ENCODE measurements at places on chromosomes 7 and 10.
A peak's percentile ranks its signal among the peaks of the same experiment; 100 is the strongest.

- DNase-seq, result no peak
Observed at GRCh38 chr7:97187067-97187466, 69.6 kb downstream of the SDHAF3 start.

GRCh38 chr10:58775960-58776567, 263.4 kb downstream of the BICC1 start:
- DNase-seq, result no peak

DNA sequence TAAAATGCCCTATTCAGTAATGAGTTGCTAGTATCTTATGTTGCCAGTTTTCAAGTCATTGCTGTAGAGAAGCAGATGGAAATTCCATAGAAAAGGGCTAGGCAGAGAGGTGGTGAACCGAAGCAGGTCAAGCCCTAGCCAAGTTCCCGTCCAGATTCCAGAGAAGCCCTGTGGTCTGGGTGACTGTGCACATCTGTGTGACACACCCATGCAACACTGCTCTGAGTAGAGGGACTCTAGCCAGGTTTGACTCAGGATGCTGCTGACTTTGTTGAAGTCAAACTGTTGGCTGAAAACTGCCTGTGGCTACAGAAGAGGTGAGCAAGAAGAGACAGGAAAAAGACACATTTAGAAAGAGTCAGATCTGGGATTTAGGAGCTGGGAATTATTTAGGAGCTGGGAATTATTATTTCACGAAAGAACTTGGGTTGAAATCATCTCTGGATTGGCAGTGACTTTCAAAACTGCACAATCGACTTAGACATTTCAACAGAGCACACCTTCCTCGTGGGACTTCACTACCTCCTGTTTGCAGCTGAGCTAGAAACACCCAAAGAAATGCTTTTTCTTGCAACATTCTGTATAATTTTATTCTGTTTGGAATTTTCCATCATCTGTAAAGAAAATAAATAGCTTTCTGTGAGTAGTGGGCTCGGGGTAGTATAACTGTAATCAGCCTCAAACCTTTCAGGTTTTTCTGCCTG, 149.1 kb upstream of the PRKCQ start:
- DNase-seq, result peak; percentile 45

DNA sequence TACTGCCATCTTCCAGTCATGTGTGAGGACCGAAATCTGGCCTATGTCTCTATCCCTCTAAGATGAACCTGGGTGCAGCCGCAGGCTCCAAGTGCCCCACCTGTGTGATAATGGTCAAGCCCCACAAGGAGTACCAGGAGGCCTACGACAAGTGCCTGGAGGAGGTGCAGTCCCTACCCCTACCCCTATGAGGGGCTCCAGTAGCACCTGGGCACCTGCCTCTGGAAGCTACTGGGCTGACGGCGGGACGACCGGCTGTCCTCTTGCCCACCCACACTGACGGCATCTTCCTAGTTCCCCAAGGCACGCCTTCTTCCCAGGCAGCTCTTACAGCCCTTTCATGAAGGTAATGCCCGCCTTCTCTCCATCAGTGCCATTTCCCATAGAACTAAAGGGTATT, 47.4 kb downstream of the HOXA1 start:
- DNase-seq, result no peak

DNA sequence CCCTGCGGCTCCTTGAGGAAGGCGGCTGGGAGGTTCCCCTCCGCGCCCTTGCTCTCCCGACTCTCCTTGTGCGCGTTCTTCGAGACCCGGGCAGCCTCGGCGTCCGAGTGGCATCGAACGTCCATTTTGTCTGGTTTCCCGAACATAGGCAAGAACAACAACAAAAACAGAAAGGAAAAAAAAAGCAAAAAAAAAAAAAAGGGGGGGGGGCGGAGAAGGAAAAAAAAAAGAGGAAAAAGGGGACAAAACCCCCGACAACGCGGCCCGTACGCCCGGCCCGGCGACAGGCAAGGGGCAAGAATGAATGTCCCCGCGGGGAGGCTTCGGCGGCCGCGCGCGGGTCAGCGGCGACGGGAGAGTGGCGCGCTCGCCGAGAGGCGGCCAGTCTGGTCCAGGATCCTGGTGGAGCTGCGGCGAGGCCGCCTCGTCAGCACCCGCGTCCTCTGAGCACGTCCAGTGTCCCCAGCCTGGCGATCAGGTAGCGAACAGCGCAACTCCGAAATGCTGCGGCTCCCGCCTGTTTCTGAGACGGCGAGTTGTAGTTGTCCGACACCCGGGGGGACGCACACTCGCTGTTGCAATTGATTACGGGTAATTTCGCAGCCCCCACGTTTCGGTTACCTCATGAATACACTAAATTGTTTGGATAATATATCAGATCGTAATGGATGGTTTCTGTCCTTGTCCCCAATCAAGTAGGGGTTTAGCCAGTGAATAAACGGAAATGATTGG, at the start of gene VAX1:
TSS of gene VAX1 (minus strand) at position 360 of the 732 bp plus-strand sequence. CDS start at position 146, 214 bp downstream.
- no peak for DNase-seq

DNA sequence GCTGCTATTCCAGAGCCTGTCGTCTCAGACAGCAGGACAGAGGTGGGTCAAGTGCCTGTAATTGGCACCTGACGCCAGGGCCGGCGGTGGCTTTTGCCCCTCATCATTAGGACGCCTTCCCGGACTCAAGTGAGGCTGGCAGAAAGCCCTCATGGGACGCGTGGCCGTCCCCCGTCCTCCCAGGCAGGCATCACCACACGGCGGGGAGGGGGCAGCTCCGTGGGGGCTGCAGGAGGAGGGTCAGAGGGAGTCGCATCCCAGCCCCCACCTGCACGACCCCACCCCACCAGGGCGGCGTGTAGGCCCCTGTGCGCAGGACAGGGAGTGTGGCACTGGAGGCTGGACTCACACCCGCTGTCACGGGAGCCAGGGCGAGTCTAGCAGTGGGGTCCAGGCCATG, 16.3 kb downstream of the CFAP46 start:
- DNase-seq, result no peak

GRCh38 chr7:35550831-35551230, 144.1 kb downstream of the HERPUD2 start:
- no peak for DNase-seq

DNA sequence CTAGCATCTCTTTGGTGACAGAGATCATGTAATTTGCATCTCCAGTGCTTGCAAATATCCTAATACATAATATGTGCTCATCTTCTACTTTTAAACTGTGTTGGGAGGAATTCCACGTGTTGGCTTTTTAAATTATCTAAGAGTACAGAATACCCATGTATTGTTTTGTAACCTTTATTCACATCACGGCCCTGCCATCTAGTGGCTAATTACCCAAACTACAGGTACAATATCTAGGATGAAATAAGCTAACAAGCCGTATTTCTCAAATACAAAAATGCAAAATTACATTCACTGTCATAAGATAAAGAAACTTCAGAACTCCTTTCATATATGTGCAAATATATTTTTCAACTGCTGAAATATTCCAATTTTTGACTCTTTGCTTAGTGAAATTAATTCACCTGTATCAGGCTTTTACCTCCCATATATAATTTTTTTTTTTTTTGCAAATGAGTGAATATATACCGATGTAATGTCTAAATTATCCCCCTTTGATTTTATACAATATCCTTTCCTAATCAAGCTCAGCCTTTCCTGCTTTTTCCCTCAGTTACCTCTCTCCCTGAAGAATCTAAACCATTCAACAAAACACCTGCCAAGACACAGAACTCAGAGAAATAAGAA, 30.3 kb upstream of the LSM8 start:
- DNase-seq, result no peak

GRCh38 chr10:75469006-75469616, 37.7 kb downstream of the LRMDA start:
- DNase-seq, result no peak

DNA sequence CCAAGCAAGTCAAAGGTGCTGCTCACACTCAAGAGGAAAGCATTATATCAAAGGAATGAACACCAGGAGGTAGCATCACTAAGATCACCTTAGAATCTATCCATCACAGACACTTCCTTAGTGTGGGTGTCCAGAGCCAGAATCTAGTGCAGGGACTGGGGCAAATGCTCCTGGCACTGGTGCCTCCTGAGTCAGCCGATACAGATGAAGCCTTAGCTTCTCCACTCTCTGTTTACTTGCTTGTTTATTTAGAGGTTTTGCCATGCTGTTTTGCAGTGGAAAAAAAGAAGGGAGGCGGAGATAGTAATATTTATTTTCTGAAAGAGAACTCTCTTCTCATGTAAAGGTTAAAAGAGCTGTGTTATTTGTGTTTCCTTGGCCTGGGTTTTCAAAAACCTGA, 303.1 kb downstream of the WDR11 start:
- DNase-seq, result no peak

DNA sequence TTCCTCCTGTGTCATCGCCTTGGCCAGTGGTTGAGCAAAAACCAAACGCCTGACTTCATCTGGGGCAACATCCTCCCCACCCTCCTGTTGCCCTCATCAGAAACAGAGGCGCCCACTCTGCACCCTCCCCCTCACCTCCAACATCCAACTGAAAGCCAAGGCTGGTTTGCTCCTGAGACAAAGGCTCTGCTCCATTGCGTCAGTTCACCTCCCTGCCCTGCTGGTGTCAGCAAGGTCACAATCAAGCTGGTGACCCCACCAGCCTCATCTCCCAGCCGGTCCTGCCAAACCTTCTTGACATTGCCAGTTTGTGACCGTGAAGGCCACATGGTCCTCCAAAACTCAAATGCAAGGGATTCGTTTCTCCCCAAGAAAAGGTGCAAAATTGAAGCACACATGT, 131.7 kb upstream of the ADAM12 start:
- no peak for DNase-seq

DNA sequence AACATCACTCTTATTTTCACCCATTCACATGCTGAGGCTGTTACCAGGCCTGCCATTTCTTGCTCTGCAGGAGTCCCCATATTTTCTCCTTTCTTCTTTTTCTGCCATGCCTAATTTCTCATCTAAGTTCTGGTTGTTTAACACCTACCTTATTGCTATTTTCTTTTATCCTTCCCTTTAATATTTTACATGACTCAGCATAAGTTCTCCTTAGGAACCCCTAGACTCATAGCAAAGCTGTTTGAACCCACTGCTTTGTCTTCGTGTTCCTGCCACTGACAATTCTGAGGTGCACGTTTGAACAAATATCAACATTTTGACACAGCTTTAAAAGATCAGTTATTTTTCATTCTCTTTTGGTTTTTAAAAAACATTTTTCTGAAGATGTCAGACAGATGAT, 98.2 kb downstream of the KIF20B start:
- DNase-seq, result no peak

DNA sequence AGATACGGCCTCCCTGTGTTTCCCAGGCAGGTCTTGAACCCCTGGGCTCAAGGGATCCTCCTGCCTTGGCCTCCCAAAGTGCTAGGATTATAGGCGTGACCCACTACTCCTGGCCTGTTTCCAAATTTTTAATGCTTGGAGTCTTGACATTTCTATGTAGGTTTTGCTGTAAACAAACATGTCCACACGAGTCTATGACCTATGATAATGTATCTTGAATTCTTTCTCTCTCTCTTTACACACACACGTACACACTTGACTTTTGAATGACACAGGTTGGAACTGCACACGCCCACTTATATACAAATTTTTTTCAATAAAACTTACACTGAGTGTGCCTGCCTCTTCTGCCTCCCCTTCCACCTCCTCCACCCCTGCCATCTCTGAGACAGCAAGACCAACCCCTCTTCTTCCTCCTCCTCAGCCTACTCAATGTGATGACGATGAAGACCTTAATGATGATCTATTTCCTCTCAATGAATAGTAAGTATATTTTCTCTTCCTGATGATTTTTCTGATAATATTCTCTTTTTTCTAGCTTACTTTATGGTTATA, 44.1 kb upstream of the LAMB1 start:
- DNase-seq, result no peak

GRCh38 chr7:23470330-23471105, at the start of gene IGF2BP3:
Gene IGF2BP3 (minus strand): TSS chr7:23470491. CDS start chr7:23470110, 381 bp downstream.
- DNase-seq, result peak; percentile 92

GRCh38 chr10:12208460-12208859, 12.5 kb downstream of the CDC123 start:
- DNase-seq, result no peak

DNA sequence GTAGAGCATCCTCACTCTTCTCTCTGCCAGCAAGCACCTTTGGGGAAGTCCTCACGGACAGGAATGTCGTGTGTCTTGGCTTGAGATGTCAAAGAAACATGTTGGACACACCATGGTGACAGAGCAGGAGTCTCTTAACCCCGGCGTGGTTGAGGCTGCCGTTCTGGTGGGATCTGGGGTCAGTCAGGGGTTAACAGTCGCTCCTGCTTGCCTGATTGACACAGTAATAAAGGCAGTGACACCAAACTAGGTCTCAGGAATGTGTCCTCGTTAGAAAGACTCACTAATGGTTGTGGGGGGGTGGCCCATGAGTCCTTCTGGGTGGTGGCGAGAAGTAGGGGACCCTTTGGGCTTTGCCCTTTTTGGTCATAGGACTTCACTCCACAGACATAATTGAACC, 69.0 kb downstream of the TCF7L2 start:
- DNase-seq, result no peak

DNA sequence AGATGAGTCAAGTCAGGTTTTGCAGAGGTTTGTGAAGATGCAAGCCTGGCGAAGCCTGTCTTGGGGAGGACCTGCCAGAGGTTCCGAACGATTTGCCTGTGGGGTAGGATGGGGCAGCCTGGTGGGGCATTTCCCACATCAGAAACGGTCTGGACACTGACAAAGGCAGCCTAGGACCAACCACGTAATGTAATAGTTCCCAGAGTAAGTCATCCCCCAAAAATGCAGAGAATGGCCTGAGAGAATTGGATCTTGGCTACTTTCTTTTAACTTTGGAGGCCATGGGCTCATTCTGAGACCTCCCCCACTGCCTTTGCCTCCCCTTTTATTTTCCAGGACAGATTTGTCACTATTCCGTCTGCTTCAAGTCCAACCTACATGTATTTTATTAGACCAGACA, 168.9 kb upstream of the SH2B2 start:
- no peak for DNase-seq

GRCh38 chr7:30988351-30989005, 24.7 kb downstream of the GHRHR start:
- DNase-seq, result no peak

DNA sequence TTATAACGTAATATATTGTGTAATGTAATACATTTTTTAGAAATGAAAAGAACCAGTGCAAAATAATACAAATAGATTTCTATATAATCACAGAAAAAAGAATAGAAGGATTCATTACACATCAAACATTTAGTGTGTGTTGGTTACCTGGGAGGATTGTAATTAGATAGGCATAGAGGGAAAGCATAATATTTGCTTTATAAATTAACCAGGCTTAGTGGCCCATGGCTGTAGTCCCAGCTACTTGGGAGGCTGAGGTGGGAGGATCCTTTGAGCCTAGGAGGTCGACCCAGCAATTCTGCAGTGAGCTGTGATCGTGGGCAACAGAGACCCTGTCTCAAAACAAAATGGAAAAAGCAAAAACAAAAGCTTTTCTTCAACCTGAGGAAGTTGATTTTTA, 5.0 kb upstream of the CNOT4 start:
- DNase-seq, result no peak

- DNase-seq, result no peak
Observed at GRCh38 chr7:64849924-64850499, 53.1 kb upstream of the ZNF273 start.

DNA sequence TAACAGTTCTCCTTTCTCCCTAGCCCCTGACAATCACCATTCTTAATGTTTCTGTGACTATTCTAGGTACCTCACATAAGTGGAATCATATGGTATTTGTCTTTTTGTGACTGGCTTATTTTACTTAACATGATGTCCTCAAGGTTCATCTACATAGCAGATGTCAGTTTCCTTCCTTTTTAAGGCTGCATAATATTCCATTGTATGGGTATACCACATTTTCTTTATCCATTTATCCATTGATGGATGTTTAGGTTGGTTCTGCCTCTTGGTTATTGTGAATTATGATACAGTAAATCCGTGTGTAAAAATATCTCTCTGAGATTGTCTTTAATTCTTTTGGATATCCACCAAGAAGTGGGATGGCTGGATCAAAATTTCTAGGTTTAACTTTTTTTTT, 13.2 kb downstream of the BBS9 start:
- DNase-seq, result no peak

- DNase-seq, result no peak
Observed at GRCh38 chr10:33132626-33133025, 174.6 kb upstream of the ITGB1 start.
